ENCODE measurements at places on chromosomes 1 and 21.

GRCh38 chr1:151968058-151968457 lies 25.6 kb downstream of the S100A10 start:
- DNase-seq, result no peak

DNA sequence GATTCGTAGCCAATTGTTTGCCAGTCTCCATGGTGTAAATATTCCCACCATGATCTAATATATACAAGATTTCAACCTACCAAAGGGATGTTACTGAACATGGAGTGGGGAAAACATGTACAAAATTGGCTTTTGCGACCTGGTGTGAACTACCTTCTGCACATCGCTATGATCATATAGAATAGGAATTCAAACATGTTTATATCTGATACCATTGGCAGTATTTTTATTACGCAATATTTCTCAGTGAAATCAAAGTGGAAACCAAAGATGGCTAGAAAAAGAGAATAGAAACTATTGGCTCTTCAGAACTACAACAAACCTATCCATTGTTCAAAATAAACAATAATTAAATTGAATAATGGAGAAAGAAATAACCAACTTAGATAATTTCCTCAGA lies 285.1 kb downstream of the TPR start:
- no peak for DNase-seq

- DNase-seq, result no peak
These were observed 34.5 kb downstream of the BTG3 start for GRCh38 chr21:17578162-17578561.

DNA sequence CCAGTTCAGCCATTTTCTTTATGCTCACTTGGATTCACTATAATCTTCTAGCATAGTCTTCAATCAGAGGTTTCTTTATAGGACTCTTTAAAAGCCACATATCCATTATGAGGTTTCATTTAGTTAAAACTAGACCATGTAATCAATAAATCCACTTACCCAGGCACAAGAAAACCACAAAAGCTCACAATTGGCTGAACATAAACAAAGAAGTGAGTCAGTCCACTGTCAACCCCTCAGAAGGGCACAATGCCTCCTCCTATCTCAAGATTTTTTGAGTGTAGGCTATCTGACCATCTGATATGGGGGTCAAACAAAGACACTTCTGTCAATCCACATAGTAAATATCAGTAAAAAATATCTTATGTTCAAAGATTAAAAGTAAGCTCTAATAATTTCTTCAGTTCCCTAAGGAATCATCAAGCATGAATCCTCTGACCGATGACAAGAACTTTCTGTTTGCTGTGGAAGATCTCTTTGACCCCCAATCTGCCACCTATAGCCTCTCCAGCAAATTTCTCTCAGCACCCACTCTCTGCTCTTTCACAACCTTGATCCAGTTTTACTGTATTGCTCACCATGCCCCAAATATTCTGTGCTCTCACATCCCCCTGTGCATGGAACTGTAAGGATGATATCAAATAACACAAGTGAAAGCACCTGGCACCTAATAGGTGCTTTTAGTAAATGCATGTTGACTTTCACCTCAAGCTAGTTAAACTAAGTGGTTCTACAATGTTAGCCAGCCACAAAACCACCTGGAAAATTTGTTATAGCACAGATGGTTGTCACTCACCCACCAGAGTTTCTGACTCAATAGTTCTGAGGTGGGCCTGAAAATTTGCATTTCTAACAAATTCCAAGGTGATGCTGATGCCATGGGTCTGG lies 16.7 kb downstream of the RAB3B start:
- DNase-seq, result peak; percentile 8

DNA sequence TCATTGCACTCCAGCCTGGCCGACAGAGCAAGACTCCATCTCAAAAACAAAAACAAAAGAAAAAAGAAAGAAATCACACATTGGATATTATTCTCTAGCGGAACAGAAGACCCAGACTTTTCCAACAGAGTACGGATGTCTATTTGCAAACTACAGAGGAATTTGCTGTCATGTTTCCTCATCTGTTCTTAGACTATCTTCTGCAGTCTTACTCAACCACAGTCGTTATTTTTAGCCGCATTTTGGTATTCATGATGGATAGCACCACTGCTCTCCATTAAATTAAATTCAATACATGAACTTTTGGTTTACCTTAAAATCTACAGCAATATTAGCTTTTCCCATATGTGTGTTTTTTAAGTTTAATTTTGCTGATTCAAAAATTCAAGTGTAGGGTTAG lies 14.2 kb upstream of the HEATR1 start:
- DNase-seq, result no peak

- no peak for DNase-seq
These were observed 390.9 kb upstream of the ADGRL2 start for GRCh38 chr1:81409780-81410274.

- no peak for DNase-seq
These were observed 5.2 kb upstream of the HSD3B2 start for GRCh38 chr1:119409731-119410130.

DNA sequence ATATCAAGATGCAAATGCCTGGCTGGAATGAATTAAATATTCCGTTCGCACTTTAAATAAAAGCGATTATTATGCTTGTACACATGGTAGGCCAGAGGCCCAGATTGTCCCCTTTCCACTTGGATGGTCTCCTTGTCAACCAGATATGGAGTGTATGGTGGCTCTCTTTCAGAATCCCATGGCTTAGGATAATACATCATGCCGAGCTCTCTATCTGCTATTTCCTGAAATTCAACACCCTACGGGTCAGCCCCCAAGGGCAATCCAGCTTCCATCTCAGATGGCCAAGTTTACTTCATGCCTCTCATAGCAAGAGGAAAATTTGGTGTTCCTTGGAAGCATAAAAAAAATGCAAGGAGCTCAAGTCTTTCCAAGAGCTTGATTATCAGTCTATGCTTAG lies 25.4 kb upstream of the FMO1 start:
- DNase-seq, result no peak

- DNase-seq, result no peak
These were observed 72.0 kb downstream of the EPB41 start for GRCh38 chr1:28986306-28986910.

- no peak for DNase-seq
These were observed 26.2 kb downstream of the LEMD1 start for GRCh38 chr1:205395616-205396015.

GRCh38 chr1:154940213-154940560 lies 3.7 kb upstream of the PMVK start:
- DNase-seq, result no peak

DNA sequence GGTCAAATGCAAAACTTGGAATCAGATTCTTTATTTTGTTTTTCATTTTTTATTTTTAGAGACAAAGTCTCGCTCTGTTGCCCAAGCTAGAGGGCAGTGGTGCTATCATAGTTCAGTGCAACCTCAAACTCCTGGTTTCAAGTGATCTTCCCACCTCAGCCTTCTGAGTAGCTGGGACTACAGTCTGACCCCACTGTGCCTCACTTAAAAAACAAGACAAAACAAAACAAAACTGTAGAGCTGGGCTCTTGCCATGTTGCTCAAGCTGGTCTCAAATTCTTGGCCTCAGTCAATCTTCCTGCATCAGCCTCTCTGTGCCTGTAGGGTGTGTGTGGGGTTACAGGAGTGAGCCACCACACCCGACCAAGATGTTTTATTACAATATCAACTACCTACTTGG lies 396.0 kb upstream of the USP24 start:
- DNase-seq, result no peak

GRCh38 chr1:56831871-56832693 lies 12.9 kb upstream of the FYB2 start:
- DNase-seq, result peak; percentile 4

DNA sequence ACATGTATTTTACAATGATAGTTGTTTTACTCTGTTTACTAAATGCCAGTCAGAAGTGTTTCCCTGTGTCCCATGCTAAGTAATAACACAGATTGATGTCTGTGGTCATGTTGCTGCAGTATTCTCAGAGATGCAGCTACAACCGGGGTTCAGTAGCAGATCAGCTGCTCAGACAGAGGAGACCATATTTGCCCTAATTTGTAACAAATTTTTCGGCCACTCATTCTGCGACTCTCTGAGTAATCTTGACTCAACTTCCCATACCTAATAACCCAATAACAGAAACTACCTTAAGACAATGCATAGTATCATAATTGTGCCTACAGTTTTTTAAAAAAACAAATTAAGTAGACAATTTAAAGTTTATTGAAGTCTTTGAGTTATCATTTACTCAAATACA lies 32.6 kb downstream of the NIBAN1 start:
- no peak for DNase-seq

- DNase-seq, result peak; percentile 47
These were observed 15.8 kb downstream of the UBE2G2 start for GRCh38 chr21:44785620-44786335.

GRCh38 chr21:33380483-33380998 lies 22.7 kb upstream of the IFNGR2 start:
- DNase-seq, result peak; percentile 20

- DNase-seq, result no peak
These were observed 170.6 kb downstream of the HUNK start for GRCh38 chr21:32043458-32043857.

GRCh38 chr1:64471218-64472039 lies 1.5 kb downstream of the CACHD1 start:
- no peak for DNase-seq

DNA sequence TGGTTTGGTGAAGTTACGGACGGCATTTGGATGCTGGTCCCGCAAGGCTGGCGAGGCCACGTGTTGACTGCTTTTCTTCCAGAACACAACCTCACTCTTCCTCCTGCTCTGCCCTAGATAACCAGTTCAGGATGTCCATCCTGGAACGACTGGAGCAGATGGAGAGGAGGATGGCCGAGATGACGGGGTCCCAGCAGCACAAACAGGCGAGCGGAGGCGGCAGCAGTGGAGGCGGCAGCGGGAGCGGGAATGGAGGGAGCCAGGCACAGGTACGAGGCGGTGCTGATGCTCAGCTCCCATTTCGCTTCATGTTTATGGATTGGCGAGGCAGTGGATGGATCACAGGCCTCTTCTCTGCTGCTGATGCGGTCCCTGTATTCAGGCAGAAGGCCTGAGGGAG lies 38.8 kb upstream of the VAMP3 start:
- no peak for DNase-seq

- DNase-seq, result no peak
These were observed 42.3 kb downstream of the STYXL2 start for GRCh38 chr1:167136191-167136614.

DNA sequence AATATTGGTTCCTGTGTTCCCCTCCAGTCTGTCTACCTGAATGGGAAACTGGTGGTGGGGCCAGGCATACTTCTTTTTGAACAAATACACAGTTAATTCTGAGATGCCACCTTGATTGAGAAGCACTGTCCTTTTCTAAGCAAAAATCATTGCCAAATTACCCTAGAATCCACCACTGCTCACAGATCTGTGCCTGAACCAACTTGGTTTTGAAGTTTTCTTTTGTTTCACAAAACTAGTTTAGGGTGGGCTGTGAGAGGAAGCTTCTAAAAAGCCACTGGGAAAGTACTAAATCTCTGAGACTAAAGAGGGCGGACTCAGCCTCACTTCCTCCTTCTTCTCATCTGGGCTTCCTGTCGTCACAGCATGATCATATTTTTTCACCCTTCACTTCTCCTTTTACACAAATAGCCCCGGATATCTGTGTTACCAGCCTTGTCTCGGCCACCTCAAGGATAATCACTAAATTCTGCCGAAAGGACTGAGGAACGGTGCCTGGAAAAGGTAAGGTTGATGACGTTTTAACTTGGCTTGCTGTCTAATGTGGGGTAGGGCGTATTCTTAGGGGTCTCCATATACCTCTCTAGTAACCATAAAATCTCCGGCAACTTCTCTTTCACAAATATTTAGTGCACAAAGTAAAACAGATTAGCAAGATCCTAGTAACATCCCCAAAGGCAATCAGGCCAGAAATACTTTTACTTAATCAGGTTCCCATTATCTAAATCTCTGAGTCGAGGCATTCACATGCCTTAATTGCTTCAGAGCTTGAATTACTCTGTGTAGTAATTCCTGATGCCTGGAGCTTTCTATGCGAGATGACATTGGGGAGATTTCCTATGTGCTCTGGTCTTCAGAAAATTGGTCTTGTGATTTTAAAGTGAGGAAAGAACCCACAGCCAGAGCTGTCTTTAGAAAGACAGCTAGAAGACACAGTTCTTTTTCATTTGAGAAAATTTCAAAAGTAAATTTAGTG lies at the start of gene CD53:
Gene CD53 (plus strand): TSS at position 404 of the 976 bp plus-strand sequence. CDS start 18,261 bp downstream, outside the sequence.
- no peak for DNase-seq
